ENCODE measurements at places on chromosomes 4 and X.

DNA sequence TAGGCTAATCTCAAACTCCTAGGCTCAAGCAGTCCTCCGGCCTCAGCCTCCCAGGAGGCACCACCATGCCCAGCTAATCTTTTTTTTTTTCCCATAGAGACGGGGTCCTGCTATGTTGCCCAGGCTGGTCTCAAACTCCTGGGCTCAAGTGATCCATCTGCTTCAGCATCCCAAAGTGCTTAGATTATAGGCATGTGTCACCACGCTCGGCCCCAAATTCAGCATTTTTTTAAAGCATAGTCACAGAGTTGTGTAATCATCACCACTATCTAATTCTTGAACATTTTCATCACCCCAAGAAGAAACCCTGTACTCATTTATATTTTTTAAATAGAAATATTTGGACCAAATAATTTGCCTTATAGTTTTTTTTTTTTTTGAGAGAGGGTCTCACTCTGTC lies 10.3 kb downstream of the CENPI start:
- DNase-seq, result no peak

DNA sequence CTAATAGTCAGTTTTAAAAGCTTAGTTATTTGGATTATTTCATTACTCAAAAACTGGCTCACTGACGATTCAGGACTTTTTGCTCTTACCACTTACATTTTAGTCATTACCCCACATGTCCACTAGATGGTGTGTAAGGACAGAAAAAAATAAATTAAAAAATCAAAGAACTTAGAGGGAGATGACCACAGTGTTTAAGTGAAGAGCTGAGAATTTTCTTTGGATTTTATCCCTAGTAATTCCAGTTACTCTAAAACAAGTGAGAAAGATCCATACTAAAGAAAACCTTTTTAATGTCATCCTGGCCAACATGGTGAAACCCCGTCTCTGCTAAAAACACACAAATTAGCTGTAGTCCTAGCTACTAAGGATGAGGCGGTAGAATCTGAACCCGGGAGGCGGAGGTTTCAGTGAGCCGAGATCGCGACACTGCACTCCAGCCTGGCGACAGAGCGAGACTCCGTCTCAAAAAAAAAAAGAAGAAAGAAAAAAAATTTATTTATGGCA lies 26.4 kb upstream of the TMPRSS11B start:
- DNase-seq, result peak; percentile 89

- DNase-seq, result no peak
These were observed 4.9 kb upstream of the CPZ start for GRCh38 chr4:8587469-8588195.

- DNase-seq, result peak; percentile 30
These were observed 54.8 kb upstream of the SRD5A3 start for GRCh38 chr4:55291227-55291640.

GRCh38 chrX:119402588-119402987 lies 3.5 kb downstream of the SLC25A43 start:
- DNase-seq, result no peak

- no peak for DNase-seq
These were observed 83.8 kb upstream of the BMPR1B start for GRCh38 chr4:94673961-94674360.

DNA sequence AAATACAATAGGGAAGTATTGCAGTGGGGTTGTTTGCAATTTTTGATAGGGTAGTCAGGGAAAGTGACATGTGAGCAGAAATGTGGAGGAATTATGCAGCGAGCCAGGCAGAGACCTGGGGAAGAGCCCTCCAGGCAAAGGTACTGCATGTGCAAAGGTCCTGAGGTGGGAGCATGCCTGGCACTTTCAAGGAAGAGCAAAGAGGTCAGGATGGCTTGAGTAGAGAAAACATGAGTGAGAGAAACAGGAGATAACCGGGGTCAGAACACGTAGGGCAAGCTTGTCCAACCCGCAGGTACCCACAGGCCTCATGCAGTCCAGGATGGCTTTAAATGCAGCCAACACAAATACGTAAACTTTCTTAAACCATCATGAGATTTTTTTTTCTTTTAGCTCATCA lies 71.0 kb downstream of the COQ2 start:
- no peak for DNase-seq

- DNase-seq, result no peak
These were observed 1419.8 kb downstream of the ARAP2 start for GRCh38 chr4:34824515-34824914.

DNA sequence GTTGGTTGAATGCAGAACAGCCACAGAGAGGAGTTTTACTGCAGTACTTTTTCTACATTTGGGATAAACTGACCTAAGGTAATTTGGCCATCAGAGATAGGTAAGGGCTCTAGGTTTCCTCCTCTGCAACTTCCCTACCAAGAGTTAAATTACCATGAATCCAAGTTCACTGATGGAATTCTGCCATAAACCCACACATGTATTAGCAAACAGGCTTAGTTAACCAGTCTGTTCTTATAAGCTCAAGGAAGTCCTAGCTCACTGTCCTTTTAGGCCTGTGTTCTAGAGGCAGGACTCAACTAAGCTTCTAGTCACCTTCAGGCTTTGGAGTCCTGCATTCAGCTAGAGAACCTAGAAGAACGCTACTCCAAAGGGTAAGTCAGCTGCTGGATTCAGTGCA lies 4.0 kb downstream of the FAM114A1 start:
- no peak for DNase-seq

DNA sequence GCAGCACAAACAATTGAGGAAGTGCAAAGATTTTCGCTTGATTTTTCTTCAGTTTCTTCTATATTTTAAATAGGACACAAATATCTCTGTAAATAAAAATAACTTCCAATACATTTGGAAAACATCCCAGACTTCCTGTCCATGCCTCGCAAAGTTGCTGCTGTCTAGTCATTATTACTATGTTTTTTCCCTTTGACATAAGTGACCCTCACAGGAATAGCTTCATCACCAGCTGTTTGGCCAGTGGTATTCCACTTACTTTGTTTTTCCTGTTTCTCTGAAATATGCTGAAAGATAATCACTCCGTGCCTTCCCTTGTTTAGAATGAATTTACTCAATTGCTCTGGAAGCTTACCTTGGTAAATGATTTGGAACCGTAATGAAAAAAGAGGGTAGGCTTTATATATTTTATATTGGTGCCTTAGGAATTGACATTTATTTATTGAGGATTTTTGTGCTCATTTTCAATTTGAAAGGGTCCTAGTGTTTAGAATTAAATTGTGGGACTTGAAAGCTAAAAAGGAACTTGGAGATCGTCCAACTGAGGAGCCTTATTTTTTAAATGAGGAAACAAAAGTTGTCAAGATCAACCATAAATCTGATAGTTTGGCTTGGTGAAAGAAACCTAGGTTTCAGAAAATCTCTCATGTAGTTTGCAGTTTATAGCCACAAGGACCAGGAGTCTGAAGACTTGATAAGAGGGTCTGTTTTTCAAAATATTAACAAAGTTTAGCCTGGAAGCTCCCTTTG lies 65.6 kb downstream of the CDKL5 start:
- peak; percentile 7 for DNase-seq

DNA sequence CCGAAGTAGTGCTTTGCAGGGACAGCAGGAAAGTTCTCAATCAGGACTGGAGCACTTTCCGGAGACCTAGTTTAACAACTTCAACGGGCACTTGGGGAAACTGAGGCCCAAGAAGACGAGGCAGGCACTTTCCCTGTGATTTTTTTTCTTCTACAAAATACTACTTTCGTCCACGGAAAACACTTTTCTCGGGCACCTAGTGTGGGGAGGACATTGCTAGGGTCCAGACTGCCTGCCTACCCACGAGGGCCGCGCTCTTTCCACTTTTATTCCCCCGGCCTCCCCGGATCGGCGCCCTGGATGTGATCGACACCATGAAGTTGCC lies 125.4 kb upstream of the CXorf66 start:
- DNase-seq, result no peak

DNA sequence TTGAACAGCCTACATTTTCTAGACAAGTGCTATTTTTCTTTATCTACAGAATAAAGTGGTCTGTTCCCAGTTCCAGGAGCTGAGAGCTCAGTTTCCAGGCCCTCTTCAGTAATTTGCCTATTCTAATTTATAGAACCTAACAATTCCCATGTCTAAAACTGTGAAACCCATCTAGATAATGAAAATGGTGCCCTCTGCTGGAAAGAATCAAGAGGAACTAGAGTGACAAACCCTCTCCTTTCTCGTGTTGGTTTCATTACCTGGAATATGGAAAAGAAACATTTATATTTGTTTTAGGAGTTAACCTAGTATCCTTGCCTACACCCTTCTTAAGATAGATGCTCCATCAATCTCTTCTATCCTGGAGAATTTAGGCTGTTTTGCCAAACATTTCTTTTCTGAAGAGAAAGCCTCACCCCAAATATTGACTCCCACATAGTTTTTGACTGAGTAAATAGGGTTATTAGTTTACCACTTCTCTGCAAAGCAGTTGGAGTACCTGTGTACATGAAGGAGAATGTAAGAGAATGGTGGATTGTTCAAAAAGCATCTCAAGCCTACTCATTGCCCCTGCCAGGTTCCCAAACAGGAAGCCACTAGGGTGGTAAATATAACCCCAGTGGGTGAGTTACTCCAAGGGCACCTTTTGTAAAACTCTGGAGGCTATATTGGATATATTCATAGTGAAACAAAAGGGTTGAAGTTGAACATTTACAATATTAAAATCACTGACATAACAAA lies 121.6 kb downstream of the RASL11B start:
- DNase-seq, result peak; percentile 87

GRCh38 chr4:19944251-19944650 lies 307.5 kb upstream of the SLIT2 start:
- no peak for DNase-seq

- DNase-seq, result no peak
These were observed 181.9 kb downstream of the CEP135 start for GRCh38 chr4:56130606-56131155.

All from pons (tissue), 1 donor.